Bone marrow (tissue), 2 donors: ENCODE measurements at places on chromosomes 12 and 14.

GRCh38 chr14:95200404-95200803 lies 43.1 kb upstream of the DICER1 start:
- DNase-seq = no peak

GRCh38 chr12:30569426-30569825 lies 126.2 kb downstream of the IPO8 start:
- no peak for DNase-seq

DNA sequence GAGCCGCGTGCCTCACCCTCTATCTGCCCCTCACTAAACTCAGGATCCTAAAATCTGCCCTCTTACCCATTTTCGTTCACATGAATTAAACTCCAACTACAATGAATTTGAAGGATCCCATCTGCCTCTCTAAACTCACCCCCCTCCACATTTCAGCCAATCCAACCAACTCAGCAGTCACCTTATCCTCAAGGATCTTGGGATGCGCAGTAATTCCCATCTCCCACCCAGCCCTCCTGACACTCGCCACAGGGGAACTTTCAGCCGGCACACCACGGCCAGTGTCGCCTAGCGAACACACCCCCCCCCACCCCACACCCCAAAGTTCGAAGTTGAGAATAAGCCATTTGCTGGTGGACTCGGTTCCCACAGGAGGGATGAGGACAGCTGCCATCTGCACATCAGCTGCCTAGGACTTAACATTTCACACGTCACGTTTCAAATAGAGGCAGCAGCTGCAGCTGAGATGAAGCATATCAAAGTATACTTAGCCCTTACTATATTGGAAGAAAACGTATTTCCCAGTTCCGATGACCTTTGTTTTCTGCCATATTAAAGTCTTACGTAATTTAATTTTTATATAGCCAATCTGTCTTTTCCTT lies 8.7 kb upstream of the SELPLG start:
- DNase-seq = no peak

GRCh38 chr14:70873627-70874026 lies 33.6 kb upstream of the PCNX1 start:
- DNase-seq = no peak

- DNase-seq = no peak
These were observed 91.3 kb downstream of the TSPAN9 start for GRCh38 chr12:3168223-3169221.

DNA sequence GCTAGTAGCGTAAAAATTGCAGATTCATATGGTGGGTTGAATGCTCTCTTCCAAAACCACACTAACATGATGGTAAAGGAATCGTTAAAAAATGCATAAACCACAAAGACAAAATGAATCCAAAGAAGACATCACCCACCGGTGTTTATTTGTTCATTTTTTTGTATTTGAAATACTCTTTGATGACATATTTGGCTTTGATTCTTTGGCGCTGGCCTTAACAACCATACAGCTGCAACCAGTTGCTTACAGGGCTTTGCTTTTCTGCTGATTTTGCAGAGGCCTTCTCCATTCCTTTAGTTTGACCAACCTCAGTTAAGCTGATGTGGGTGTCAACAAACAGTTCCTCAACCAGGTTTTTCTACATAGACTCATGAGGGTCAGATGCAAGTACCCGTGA lies 103.5 kb downstream of the CACNA1C start:
- DNase-seq = no peak

DNA sequence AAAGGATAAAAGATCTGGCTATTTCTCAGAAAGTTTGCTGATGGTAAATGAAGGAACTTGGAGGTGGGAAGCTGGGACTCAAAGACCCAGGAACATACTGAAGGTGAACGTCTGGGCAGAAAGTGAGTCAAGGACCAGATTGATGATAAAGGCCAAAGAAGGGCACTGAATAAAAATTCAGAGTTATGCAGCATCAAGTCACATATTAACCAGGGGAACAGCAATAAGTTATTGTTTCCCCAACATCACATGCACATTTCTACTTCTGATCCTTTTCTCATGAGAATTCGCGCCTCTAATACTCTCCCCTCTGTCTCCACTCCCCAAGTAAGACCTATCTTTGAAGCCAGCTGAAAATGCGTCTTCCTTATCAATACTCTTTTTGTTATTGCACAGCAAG lies 71.8 kb upstream of the SLC35F4 start:
- DNase-seq = no peak

DNA sequence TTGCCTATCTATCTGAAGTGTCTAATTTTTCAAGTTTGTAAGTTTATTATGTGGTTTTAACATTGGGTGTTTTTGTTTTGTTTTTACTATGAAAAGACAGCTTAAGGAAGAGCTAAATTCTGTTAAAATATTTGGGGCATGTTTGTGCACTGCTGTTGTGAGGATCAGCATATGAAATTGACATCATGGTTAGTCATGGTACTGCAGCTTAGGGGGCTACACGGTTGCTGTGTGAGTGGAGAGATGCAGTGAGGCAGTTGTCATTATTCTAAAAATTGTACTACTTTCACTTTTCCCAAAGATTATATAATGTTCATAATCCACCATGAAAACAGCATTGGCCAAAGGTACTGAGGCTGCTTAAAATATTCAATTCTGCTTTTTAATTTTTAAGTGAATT lies 49.0 kb downstream of the ZC3H14 start:
- DNase-seq = no peak

GRCh38 chr12:49808686-49809380 lies 19.4 kb downstream of the NCKAP5L start:
- no peak for DNase-seq

DNA sequence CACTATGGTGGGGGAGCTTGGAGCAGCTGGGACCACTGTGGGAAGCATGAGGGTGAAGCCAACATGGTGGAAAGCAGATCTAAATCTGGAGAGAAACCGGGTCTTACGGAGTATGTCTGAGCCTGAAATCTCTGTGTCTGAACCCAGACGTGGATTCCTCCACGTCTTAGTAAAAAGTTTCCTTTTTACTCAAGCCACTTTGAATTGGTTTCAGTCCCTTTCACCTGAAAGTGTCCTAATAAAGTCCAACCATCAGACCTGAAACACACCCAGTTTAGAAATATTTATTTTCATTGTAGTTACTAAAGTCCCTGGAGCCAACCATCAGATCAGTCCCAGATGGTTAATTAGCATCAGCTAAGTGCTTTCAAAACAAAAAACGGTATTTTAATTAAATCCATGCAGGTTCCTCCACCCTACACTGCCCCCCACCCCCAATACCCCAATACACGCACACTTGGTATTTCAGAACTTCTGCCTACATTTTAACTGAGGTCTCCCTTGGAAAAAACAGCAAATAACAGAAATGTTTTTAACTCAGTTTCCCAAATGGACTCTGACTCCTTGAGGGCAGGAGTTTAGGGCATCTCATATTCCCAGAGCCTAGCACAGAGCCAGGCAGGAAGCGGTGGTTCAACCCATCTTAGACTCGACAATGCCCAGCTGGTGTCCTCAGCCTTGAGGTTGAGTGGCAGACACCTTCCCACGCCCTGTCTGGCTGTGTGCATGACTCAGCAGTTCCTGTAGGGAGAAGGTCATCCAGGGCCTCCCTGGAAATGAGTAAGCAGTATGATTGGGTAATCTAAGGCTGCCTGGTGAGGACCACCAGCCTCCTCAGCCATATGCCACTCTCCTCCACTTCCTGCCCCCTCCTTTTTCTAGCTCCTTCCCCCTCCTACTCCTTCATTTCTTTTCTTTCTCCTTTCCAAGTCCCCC lies 175.8 kb downstream of the TTC8 start:
- DNase-seq = peak; percentile 33

- DNase-seq = no peak
These were observed 103.4 kb upstream of the MAP1LC3B2 start for GRCh38 chr12:116455540-116456329.

- no peak for DNase-seq
These were observed 23.1 kb upstream of the HELB start for GRCh38 chr12:66279123-66279712.

DNA sequence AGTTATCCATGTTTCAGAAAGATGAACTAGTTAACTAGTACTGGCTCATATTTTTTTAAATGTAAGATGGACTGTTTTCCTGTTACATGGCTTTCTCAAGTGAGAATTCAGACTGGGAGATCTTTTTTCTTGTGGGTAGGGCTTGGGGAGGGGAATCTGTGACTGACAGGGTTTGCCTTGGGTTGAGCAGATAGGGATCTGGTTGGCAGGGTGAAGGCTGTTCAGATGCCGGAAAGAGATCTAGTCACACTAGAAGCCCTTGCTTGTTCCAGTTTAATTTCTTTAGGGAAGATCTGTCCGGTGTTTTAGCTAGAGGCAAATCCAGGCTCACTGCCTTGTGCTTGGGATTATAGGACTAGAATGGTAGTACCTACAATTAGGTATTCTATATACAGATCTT lies 63.2 kb downstream of the FBXO33 start:
- DNase-seq = no peak

- no peak for DNase-seq
These were observed 8.5 kb upstream of the MGAT4C start for GRCh38 chr12:86264451-86265328.
